ENCODE measurements at places on chromosomes 2 and 18.

DNA sequence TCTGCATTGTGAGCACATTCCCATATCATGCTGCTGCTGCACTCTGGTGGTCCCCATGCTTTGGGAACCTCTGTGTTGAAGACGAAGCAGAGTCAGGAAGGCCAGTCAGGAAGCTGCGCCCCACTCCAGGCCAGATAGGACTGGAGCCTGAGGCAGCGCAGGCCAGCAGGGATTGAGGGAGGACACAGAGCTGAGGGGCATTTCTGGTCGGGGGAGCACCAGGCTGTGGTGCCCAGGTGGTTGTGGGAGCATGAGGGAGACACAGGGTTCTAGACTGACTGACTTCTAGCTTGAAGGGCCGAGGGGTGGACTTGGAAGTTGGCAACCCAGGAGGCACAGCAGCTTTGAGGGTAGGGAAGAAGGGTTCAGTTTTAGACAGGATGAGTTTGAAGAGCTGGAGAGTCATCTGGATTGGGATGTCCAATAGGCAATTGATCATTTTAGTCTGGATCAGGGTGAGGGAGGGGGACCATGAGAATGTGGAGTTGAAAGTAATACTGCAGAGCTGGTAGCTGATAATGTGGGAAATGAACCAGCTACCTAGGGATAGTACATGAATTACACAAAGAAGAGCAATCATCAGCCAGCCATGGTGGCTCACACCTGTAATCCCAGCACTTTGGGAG lies 1.4 kb upstream of the ACTG2 start:
- DNase-seq, result no peak

DNA sequence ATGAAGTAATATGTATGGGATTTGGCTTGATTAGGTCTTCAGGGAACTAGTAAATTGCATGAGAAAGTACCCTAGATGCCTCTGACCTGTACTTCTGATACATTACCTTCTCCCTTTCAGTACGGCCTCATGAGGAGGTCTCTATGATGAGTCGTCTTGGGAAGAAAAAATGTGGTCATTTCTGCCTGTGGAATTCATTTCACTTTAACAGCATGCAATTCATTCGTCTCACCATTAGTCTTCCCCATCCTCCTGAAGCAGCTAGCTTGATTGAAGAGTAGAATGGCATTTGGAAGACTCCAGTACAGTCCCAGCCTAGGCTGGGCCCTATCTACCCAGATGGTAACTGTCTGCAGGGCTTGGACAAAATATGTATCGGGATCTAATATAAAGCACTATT lies 52.2 kb downstream of the TMX3 start:
- no peak for DNase-seq

DNA sequence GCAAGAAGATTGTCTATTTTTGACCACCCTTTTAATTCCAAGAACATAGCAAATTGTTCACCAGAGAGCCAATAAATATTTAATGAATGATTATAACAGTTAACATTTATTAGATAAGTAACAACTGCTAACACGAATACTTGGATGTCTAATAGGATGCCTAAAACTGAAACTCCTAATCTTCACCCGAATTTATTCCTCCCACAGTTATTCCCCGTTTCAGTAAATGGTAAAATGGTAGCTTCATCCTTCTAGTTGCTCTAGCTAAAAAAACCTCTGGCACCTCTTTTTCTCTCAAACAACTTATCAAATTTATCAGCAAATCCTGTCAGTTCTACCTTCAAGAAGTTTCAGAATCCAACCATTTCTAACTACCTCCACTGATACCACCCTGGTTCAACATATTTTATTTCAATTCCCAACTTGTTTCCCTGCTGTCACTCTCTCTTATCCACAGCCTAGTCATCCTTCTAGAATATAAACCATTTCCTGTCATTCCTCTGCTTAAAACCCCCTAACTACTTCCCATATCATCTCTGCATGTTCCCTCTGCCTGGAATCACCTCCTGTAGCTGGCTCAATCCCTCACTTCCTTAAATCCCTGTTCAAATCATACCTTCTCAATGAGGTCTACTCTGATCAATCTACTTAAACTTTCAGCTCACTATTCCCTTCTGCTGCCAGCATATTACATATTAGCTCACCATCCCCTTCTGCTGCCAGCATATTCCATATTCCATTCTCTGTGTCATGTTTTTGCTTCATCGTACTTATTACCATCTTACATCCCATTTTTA lies 93.8 kb downstream of the ROCK2 start:
- no peak for DNase-seq

- DNase-seq, result no peak
These were observed 26.8 kb downstream of the RUFY4 start for GRCh38 chr2:218095853-218096252.

DNA sequence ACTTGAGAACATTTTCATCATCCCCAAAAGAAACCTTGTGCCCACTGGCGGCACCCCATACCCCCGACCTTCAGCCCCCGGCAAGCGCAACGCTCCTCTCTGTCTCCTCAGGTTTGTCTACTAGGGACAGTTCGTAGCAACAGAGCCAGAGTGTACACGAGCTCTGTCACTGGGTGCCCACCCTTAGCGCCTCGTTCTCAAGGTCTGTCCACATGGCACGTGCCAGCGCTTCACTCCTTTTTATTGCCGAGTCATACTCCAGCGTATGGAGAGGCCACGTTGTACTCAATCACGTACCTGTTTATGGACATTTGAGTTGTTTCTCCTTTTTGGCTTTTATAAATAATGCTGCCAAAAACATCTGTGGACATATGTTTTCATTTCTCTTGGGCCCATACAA lies 30.3 kb upstream of the GPC1 start:
- DNase-seq, result no peak

DNA sequence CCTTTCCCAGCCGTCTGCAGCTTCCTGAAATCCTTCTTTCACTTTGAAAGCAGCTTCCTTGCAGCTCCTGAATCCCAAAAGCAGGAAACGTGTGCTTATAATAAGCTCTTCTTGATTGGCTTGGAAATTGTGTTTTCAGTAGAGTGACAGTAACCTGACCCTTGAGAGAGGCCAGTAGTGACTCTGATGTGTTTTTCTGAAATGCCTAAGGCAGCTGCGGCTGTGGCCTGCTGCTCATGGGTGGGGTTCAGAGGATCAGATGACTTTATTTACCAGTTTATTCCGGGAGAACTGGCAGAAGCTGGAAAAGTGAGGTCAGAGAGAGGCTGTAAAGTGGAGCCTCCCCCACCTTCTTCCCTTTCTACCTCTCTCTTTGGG lies 31.9 kb upstream of the RPIA start:
- no peak for DNase-seq

DNA sequence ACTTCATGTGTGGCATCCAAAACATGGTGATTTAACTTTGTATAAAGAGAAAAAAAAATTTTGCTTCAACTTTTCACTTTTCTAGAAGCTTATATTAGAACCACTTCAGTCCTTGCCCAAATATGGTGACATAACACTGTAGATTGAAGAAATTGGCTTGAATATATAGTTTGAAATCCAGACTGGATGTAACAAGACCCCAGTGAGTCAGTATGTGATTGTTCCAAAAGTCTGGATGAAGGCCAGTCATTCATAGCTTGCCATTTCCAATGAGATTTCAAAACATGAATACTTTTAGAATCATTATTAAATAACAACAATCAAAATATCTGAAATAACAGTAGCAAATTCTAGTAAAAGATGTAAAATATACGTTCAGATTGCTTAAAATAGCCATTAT lies 104.8 kb upstream of the FN1 start:
- DNase-seq, result no peak

DNA sequence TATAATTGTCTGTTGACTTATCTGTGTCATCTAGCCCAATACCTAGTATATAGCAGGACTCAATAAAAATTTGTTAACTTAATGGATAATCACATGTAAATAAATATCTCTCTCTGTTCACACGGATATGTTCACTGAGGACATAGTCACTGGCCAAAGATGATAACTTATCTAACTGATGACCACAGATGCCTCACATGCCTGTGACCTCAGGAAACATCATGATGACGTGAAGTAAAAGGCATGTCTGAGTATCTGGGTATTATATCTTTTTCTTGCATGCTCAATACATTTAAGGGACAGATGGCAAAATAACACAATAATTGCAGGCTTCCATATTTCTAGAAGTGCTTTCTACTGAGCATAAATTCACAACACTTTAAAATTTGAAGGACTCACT lies 41.4 kb upstream of the PARD3B start:
- no peak for DNase-seq

DNA sequence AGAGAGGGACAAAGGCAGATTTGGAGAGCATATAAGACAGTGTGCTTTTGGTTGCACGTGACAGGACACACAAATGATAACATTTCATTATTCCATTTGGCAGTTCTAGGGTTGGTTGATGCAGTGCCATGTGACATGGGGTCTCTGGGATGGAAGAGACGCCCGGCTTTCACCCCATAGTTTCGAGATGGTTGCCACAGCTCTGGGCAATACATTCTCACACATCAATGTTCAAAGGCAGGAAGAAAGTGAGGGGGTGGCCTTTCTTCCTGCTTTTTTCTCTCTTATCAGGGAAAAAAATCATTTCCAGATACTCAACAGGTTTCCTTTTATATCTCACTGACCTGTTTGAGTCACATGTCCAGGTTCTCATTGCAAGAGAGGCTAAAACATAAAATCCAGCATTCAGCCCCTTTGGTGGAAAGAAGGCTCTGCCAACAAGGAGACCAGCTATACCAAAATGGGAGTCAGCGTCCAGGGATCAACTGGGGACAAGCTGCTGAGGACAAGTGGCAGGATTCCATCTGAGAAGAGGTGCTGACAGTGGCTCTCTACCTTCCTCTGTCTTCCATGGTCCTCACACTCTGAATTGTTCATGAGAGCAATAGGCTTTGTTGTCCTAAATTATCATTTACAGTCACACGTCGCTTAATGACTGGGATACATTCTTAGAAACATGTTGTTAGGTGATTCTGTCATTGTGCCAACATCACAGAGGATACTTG lies 29.1 kb upstream of the ANKRD44 start:
- no peak for DNase-seq

DNA sequence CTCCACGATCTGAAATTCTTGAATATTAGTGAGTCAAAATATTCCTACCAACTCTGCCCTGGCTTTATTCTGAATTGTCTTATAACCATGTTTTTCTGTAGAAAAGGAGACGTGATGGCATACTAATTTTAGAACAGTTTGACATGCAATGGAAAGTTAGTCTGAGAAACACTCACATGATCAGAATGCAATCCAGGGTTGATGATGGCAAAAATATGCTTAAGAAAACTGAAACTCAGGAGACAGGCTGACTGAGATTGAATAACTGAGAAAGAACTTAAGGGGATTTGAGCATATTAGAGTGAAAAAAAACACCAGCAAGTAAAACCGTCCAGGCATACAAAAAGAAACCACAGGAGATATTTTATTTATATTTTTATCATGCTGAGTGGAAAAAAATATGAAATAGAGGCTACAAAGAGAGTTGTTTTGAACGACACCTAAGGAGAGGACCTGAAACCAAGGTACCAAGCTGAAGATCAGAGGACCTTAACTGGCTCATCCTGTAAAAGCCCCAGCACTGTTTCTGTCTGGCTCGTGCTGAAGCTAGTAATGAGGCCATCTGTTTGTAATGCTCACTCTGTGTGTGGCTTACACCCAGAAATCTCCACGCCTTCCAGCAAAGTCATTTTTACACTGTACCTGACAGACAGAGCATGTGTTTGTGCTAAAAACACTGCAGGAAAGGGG lies 437.2 kb upstream of the PKDCC start:
- DNase-seq, result no peak

DNA sequence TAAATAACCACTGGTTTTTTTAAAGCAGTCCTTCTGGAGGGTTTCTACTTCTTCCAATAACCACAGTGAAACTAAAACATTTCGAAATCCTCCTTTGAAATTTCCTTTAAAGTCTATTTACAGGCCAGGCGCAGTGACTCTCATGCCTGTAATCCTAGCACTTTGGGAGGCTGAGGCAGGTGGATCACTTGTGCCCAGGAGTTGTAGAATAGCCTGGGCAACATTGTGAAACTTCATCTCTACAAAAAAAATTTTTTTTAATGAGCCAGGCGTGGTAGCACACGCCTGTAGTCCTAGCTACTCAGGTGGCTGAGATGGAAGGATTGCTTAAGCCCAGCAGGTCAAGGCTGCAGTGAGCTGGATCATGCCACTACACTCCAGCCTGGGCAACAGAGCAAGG lies 15.2 kb downstream of the KIDINS220 start:
- DNase-seq, result no peak

GRCh38 chr2:72572501-72572900 lies 253.3 kb downstream of the EXOC6B start:
- DNase-seq, result no peak

DNA sequence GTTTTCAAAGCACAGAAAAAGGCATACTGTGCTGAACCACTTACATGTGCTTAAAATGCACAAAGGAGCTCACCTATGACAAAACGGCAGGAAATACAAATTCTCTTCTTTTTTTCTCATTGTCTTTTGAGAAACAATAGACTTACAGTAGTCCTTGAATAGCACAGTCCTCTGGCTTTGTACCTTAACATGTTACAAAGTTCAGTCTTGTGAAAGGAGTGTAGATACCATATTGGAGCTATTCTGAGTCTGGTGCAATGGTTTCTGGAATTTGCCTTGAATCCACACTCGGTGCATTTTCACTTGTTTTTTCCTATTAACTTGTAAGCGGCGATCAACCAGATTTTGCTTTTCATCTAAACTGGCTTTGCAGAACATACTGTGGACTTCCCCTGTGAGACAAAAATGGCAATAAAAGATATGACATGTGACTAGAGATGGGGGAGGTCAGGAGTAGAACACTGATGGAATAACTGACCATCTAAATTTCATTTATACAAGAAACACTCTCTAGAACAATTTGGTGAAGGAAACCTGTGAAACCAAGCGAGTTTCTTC lies 109.7 kb downstream of the METTL8 start:
- no peak for DNase-seq

GRCh38 chr2:68169308-68169707 lies 11.6 kb downstream of the PNO1 start:
- no peak for DNase-seq

DNA sequence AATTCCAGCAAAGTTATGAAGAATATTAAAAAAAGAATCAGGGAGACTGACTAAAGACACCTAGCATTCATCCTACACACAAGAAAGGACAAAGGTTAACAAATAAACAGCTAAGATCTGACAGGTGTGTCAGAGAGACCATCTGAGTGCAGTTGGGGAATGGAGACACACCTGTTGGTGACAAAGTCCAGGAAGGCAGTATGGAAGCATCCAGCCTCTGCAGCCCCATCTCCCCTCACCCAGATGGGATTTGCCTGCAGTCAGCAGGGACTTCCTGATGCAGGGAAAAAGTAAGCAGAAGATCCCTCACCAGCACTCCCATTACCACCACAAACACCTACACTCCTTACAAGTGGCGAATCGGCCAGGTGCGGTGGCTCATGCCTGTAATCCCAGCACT lies 37.9 kb downstream of the USP34 start:
- no peak for DNase-seq

- DNase-seq, result no peak
These were observed 1.5 kb upstream of the VSNL1 start for GRCh38 chr2:17538844-17539554.

- no peak for DNase-seq
These were observed 21.8 kb upstream of the CD226 start for GRCh38 chr18:69969491-69969890.

GRCh38 chr2:12316476-12316875 lies 400.3 kb upstream of the TRIB2 start:
- DNase-seq, result no peak

GRCh38 chr2:105847056-105847455 lies 102.3 kb downstream of the NCK2 start:
- no peak for DNase-seq
